Tibial artery (tissue), 4 donors: ENCODE measurements at places on chromosomes 7 and 10.
A peak's percentile ranks its signal among the peaks of the same experiment; 100 is the strongest.

DNA sequence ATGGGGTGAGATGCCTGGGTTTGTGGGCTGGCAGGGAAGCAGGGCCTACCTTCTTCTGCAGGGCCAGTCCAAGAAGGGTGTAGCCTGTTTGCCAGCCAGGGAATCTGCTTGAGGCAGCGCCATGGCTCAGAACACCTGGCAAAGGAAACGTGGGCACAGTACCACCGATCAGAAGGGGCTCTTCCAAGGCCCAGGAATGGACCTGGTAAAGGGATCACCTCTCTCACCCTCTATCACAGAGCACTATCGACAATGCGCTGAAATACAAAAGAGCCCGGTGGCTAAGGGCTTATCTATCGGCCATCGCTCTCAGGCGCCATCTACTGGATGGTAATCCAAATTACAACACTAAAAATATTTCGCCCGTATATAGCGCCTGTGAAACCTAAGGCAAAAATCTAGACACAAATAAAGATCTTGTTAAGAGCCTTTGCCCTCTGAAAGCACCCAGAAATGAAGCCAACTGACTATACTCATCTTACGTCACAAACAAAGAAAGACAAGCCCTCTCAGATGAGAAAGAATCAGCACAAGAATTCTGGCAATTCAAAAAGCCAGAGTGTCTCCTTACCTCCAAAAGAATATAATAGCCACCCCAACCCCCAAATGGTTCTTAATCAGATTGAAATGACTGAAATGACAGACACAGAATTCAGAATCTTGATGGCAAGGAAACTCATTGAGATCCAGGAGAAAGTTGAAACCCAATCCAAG, 217.8 kb upstream of the HPS1 start:
- DNase-seq = no peak

- DNase-seq = no peak
Measured at GRCh38 chr7:127152423-127152822, 100.3 kb downstream of the GRM8 start.

DNA sequence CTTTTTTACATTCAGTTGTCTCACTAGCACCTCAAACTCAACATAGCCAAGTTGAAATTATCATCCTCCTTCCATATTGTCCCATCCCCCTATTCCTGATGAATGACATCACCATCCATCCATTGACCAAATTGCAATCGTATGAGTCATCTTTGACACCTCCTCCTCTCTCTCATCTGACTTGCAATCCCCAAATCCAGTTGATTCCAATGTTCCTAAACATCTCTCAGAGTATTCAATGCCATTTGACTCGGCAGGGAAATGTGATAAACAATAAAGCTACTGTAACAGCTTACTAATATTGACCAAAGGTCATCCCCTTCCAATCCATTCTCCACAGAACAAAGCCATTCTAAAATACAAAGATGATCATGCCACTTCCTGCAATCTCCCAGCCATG, 1047.8 kb downstream of the NRG3 start:
- no peak for DNase-seq

- no peak for DNase-seq
Measured at GRCh38 chr10:44725404-44725803, 185.7 kb upstream of the TMEM72 start.

GRCh38 chr10:3850999-3851937, 66.3 kb upstream of the KLF6 start:
- no peak for DNase-seq

DNA sequence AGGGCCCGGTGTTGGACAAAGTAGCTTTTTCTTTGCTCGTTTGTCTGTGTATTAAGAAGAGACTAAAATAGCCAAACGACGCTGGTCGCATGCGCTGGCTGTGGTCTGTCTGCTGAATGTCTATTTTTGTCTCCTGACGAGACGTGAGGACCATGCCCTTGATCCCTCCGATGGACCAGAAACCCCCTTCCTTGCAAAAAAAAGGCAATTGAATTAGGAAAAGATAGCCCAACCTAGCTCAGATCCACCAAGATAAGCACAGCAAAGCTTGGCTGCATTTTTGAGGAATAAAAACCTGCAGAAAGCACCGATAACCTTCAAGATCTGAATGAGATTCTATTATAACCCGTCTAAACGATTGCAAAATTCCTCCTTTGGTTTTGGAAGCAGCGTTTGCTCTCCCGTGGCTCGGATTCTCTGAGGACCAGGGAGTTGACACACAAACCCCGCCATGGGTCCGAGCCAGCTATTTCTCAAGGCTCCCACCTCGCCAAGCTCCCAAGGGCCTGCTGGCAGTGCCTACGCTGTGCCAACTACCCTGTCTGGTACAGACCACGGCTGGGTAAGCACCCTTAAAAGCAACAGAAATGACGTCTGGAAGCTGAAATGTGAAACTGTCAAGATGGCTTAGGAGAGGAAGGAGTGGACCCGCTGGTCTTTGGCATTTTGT, 17.7 kb upstream of the TTYH3 start:
- peak; percentile 98 for DNase-seq

DNA sequence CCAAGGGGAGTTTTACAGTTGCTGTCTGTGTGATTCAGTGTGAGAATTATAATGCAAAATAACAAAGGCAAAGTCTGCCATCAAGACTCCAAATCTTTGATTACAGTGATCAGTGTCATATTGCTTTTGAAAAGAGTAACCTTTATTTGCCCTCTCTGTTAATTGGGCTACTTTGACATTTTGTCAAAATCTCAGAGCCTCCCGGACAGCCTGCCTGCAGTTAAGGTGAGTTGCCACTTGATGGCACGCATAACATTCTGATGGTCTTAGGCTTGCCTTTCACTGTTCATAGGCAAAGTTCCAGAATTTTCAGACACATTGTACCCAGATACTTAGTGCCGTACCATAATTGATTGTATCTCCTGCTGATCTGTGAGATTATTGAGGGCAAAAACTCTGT, 253.5 kb downstream of the ABCA13 start:
- DNase-seq = no peak

DNA sequence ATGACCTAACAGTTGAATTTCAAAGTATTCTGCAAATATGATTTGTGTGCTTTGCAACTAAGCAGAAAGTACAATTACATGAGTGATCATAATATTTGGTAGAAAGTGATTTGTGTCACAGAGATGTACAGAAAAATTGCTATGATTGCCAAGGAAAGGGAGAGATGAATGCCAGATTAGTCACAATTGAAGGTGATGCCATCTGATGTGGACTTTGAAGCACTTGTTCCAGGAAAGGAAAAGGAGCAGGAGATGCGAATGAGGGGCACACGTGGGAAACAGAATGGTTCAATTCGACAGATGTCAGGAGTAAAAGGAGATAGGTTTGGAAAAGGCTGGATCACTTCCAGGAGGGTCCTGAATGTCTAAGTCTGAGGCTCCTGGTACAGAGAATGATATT, 153.1 kb upstream of the LAMB4 start:
- DNase-seq = no peak

DNA sequence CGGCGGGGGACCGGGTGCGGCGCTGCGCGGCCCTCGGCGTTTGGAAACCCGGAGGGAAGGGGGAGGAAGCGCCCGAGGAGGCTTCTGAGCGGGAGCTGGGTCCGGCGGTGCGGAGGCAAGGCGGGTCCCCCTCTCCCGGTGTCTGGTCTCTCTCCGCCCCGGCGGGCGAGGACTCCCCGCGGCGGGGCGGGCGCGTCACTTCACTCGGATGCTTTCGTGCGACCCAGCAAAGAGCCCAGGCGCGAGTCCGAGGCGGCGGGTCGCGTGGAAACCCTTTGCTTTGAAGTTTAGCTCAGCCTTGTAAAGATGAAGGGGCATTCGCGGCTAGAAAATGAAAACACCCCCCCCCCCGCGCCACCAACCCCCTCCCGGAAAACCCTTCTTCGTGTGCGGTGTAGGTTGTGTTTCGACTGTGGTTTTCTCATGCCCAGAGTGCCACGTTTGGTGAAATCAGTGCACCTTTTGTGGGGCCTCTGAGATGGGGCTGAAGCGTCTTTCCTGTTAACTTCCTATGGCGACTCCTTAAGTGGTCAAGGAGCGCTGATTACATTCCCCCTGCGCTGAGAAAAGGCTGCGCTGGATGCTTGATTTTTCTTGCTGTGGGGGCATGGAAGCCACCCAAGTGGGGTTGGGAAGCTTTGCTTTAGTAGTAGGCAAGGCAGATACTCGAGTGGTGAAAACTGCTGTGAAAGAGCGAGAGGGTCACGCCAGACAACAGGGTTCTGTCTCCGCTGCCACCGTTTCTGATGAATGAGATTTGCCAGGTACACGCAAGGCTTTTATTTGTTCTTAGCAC, 876 bp downstream of the GNAI1 start:
- DNase-seq = peak; percentile 65

- no peak for DNase-seq
Measured at GRCh38 chr10:84298057-84298456, 30.3 kb upstream of the CCSER2 start.

- DNase-seq = no peak
Measured at GRCh38 chr10:49559476-49559875, 20.6 kb upstream of the ERCC6 start.

DNA sequence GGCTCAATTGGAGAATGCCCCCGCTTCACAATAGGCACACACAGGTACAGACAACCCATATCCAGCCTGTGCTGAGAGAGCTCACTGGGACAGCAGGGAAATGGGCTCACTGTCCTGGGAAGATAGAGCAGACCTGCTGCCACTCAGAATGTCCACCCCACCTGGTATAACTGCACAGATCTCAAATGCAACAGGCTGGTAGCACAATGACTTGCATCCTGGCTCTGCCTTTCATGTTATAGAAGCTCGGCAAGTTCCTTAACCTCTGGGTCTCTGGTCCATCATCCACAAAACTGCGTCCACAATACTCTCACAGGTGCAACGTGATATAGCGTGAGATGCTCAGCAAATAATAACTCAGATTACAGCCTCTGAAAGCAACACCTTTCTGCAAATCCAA, 295.4 kb downstream of the GRID1 start:
- DNase-seq = no peak

- no peak for DNase-seq
Measured at GRCh38 chr7:38163671-38164070, 14.4 kb upstream of the STARD3NL start.

DNA sequence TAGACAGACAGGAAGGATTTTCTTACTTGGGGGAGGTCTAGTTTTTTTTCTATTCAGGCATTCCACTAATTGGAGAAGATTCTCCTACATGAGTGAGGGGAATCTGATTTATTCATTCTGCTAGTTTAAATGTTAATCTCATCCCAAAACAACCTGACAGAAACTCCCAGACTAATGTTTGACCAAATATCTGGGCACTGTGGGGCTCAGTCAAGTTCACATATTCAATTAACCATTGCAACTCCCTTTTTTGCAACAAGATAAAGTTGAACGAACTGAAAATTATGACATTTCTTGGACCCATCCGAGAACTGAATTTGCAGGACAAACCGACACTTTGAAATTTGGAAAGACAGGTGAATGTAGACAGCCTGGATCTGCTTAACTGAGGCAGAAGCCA, 194.4 kb upstream of the PTER start:
- DNase-seq = no peak

- DNase-seq = no peak
Measured at GRCh38 chr10:88106366-88106765, 242.9 kb downstream of the PTEN start.

GRCh38 chr7:325051-325798, 35.3 kb downstream of the FOXL3 start:
- DNase-seq = no peak

DNA sequence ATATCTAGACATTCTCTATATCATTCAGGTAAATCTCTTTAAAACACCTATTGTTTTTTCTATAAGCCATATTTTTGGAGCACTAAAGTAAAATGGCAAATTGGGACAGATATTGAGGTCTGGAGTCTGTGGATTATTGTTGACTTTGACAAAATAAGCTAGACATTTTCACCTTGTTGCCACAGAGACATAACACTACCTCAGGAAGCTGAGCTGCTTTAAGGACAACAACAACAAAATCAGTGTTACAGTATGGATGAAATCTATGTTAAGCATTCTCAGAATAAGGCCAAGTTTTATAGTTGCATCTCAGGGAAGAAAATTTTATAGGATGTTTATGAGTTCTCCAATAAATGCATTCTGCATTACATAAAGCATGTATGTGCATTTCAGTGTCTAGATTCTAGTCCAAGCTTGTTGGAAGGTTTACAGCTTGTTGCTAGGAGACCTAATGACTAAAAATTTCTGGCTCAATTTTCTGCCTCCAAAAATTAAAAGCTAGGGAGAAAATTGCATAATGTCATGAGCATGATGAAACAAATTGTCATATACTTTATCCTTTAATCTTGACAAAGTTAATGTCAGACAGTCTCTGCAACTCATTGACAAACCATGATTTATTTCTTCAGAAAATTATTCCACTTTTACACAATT, 18.3 kb downstream of the LIPM start:
- no peak for DNase-seq

- DNase-seq = no peak
Measured at GRCh38 chr10:48429309-48429708, 122.8 kb downstream of the MAPK8 start.
